Activated CD4-positive, alpha-beta T cell treated with anti-CD3 and anti-CD28 coated beads, Interleukin-2, amount 50 U/mL, for 48 hours (primary cell): ENCODE measurements at places on chromosomes 7 and 10.

GRCh38 chr7:123242467-123243092 lies 42.8 kb upstream of the SLC13A1 start:
- no peak for DNase-seq

- no peak for DNase-seq
Measured at GRCh38 chr7:69939317-69939716, 341.0 kb downstream of the AUTS2 start.

DNA sequence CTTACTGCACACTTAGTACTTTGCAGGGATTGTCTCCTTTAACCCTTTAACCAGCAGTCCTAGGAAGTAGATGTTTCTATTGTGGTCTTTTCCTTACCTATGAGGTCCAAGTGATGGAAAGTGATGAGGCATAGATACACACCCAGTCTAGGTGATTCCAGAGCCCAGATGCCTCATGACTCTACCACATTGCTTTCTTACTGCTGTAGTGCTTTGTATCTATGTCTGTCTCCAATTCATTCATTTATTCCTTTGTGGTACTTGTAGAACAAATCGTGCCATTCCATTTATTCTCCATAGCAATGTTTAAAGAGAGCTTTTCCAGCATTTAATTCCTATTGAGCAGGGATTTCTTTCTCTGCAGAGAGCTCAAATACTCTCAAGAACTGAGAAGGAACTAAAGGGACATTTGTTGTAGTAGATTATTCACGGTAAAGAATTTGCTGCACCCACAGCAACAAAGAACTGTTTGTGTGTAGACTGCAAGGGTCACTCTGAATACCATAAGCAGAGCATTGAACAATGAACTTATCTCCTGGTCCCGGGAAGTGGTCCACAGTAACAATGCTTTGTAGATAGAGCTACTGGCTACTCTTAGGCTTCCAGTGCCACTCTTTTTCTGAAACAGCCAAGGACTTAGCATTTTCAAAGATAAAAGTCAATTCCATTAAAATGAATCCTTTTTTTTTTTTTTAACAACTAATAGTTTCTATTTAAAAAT lies 337.0 kb downstream of the PTEN start:
- no peak for DNase-seq

DNA sequence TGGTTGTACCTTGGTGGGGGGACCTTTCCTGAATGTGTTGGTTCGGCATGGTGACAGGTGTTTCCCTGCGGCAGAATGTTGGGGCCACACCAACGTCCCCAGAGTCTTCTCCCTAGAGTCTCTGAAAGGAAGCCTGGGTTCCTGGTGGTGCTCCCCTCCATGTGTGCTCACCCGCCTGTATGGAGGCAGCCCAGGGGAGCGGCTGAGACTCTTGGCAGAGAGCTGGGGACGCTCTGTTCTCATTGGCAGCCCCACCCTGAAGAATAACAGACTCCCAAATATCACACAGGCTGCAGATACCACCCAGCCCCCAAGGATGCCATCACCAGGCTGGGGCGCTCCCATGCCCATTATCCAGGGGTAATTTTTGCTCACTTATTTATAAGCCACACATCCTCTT lies 34.8 kb downstream of the CHST12 start:
- DNase-seq = no peak

- DNase-seq = peak; percentile 27
Measured at GRCh38 chr10:97676770-97677581, 10.1 kb downstream of the AVPI1 start.
